ENCODE measurements at places on chromosomes 12 and 14. TPM values are rescaled to one million over a fixed set of nuclear protein-coding genes. Genes with fewer than 3 reads are reported as not detected.

DNA sequence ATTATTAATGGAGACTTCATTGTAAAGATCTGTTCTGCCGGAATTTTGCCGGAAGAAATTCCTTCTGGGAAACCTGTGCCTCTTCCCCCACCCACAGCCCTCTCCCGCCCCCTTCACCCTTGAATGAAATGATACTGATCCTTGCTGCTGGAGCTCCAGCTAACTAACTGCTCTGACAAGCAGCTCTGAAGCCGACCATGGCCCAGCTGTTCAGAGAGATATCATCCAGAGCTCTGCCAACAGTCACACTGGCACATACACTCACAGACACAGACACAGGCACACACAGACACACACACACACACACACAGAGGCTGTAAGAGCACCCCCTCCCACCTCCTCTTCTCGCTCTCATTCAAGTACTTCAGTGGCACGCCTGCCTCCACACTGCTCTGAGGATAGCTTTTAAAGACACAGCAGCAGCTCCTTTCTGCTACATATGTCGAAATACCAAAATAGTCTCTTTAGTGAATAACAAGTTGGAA, 88.6 kb downstream of the R3HDM2 start:
- H3K36me3 ChIP-seq, result peaks cover 10% of the 10 kb centered on the region
- no peak overlapping the region for H3K27ac ChIP-seq
- DNase-seq, result peak; percentile 20

- no peaks in the 10 kb centered on the region for H3K27me3 ChIP-seq
- H3K4me3 ChIP-seq, result no peak overlapping the region
- DNase-seq, result no peak
- no peak overlapping the region for H3K27ac ChIP-seq
- H3K4me1 ChIP-seq, result peaks cover 4% of the 10 kb centered on the region
Measured at GRCh38 chr12:99024191-99024590, 379.1 kb downstream of the APAF1 start.

DNA sequence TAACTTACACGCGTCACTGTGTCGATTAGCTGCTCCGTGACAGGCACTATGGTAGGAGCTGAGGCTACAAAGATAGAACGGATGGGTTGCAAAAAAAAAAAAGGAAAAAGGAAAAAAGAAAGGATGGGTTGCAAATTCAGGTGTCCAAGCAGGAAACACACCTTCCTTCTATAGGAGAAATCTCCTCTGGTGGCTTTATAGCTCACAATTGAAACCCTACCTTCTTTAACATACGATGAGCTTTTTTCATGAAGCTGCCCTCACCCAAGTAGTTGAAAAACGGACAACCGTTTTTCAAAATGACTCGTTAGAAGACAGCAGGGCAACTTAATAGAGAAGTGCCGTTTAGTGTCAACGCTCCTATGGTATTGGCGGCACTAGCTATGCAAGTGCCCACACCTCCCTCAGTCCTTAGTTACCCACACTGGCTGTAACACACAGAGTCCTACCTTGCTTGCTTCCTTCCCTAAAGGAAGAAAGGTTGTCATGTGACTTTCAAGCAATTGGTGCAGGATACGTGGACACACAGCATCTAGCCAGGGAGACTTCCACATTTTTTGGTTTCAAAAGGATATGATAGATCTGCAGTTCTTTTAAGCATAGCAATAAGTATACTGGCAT, 682 bp upstream of the TRIP11 start:
- peak overlapping the region; percentile 98 for H3K4me3 ChIP-seq
- peak overlapping the region; percentile 99 for H3K27ac ChIP-seq
- no peaks in the 10 kb centered on the region for H3K27me3 ChIP-seq
- H3K4me1 ChIP-seq, result peaks cover 40% of the 10 kb centered on the region
- H3K36me3 ChIP-seq, result no peaks in the 10 kb centered on the region

DNA sequence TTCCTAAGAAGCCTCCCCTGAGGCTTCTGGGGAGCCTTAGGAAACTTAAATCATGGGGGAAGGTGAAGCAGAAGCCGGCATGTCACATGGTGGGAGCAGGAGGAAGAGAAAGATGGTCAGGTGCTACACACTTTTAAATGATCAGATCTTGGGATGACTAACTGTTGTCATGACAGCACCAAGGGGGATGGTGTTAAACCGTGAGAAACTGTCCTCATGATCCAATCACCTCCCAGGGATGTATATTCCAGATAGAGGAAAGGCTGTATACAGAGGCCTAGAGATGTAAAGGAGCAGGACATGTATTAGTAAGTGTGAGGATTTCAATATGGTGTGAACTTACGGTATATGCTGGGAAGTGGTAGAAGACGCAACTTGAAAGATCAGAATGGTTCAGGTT, 121.1 kb downstream of the CAND1 start:
- H3K4me1 ChIP-seq, result peaks cover 11% of the 10 kb centered on the region
- no peaks in the 10 kb centered on the region for H3K27me3 ChIP-seq
- H3K27ac ChIP-seq, result no peak overlapping the region
- no peak overlapping the region for H3K4me3 ChIP-seq

DNA sequence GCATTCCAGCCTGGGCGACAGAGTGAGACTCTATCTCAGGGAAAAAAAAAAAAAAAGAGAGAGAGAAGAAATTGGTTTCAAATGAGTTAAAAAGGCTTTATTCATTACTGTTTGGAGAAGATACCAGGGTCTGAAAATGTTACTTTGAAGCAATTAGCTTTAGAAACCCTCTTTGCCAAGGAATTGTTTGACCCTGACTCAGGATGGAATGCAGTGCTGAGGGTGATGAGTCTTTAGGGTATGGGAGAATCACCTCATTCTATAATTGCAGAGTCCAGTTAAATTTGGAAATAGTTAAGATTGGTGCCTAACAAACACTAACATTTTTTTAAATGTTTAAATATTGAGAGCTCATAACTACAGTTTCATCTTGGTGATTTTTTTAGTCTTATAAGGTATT, 13.3 kb downstream of the RAP1B start:
- peaks cover 15% of the 10 kb centered on the region for H3K4me1 ChIP-seq
- no peak overlapping the region for H3K27ac ChIP-seq
- no peak for DNase-seq

DNA sequence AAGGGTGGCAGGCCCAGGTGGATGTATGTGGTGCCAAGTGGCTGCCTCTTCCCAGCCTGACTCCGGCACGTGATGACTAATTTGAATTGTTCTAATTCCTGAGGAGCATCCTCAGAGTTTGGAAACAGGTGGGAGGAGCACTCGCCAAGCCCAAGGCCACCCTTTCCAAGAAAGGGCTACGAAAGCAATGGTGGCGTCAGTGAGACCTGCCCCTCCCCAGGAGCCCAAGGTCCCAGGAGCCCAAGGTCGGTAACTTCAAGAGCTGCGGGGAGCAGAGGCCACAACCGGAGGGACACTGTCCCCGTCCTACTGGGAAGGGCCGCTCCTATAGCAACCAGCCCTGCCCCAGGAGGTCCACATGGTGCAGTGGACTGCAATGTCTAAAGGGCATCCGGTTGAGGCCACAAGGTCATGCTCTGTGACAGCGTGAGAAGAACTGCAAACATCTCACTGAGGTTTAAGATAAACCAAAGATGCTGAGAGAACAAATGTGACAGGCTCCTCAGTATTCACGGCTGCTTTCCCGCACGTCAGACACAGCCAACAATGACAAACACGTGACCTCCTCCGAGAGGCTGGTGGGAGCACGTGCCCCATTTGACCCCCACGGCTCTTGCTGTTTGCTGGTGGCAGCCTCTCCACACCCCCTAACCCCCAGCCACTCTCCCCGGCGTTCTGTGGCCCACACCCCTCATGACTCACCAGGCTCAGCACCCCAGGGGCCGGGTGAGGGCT, 79.6 kb downstream of the ITPK1 start:
- peak overlapping the region; percentile 77 for H3K4me3 ChIP-seq
- peak overlapping the region; percentile 97 for H3K27ac ChIP-seq
- H3K36me3 ChIP-seq, result no peaks in the 10 kb centered on the region
- DNase-seq, result peak; percentile 57
- H3K27me3 ChIP-seq, result peaks cover 29% of the 10 kb centered on the region

GRCh38 chr12:105831372-105831771, 307.4 kb downstream of the NUAK1 start:
- no peaks in the 10 kb centered on the region for H3K36me3 ChIP-seq
- no peak for DNase-seq
- peaks cover 8% of the 10 kb centered on the region for H3K4me1 ChIP-seq
- peak overlapping the region; percentile 23 for H3K27ac ChIP-seq

- no peak for DNase-seq
- no peak overlapping the region for H3K27ac ChIP-seq
- H3K4me1 ChIP-seq, result no peaks in the 10 kb centered on the region
- no peaks in the 10 kb centered on the region for H3K36me3 ChIP-seq
Measured at GRCh38 chr12:43241986-43242385, 310.0 kb downstream of the ADAMTS20 start.

DNA sequence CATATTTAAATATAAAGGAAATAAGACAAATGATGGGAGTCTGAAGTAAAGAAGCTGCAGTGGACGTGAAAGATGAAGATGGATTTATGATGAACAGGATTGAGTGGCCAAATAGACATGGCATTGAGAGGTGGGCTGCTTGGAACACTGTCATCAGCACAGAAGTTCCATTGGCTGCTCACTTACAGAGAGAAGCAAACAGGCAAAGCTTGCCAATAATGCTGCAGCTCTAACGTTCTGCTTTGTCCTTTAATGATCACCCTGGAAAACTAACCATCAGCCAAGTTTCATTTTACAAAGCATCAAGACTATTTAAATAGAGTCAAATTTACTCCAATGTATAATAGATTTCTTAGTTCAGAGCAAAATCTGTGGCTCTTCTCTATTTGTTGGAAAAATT, 721.4 kb downstream of the TMTC2 start:
- H3K4me1 ChIP-seq, result no peaks in the 10 kb centered on the region
- H3K27ac ChIP-seq, result no peak overlapping the region
- no peak overlapping the region for H3K4me3 ChIP-seq
- DNase-seq, result no peak
- H3K36me3 ChIP-seq, result no peaks in the 10 kb centered on the region

DNA sequence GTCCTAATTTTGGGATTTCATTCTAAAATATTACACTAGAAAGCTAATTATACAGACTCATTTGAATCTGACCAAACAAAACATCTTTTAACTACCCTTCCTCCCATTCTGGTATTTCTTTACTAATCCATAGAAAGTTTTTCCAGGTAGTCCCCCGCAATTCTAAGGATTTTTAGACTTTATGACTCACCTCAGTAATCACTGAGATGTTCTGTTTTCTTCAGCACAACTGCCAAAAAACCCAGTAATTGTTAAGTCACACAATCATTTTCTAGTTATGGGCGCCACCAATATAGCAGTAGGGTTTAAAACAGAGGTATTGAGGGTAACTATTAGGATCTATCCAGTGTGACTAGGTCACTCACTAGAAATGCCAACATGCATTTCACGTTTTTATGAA, 1.6 kb upstream of the ARID4A start:
- H3K36me3 ChIP-seq, result peaks cover 5% of the 10 kb centered on the region
- no peak for DNase-seq
- no peaks in the 10 kb centered on the region for H3K27me3 ChIP-seq
- peaks cover 25% of the 10 kb centered on the region for H3K4me1 ChIP-seq

DNA sequence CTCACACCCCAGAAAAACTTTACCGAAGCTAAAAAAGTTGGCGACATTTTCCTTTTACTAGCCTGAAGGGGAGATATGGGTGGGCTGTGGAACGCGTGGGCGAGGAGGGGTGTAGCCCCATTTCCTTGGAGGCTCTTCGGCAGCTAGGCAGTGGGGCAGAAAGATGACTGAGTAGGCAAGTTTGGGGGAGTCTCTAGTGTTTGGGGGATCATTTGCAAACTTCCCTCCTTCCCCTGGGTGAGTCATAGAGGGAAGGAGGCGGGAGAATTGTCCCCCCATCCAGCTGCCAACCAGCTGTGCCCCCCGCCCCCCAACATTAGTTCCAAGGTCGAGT, 2.3 kb downstream of the GLI1 start:
- no peak for DNase-seq
- peaks cover 36% of the 10 kb centered on the region for H3K4me1 ChIP-seq
- H3K36me3 ChIP-seq, result no peaks in the 10 kb centered on the region
- H3K4me3 ChIP-seq, result peak overlapping the region; percentile 88
- no peak overlapping the region for H3K27ac ChIP-seq

Gene TAS2R10
- total RNA-seq, result 1.2 TPM

Gene GYS2
- total RNA-seq, result not detected

Gene TEP1
- total RNA-seq, result 12.7 TPM

Gene FBXW8
- total RNA-seq, result 34.8 TPM

Gene WASHC3
- total RNA-seq, result 22.4 TPM

Gene RAD9B
- 0.23 TPM for total RNA-seq

Gene TAS2R19
- total RNA-seq, result 2.8 TPM

Gene KERA
- not detected for total RNA-seq

Gene GALNT4
- 4.7 TPM for total RNA-seq

Gene OAS2
- total RNA-seq, result not detected

Gene HOXC4
- 5.6 TPM for total RNA-seq

Gene ADAM21
- not detected for total RNA-seq

Gene CCDC197
- total RNA-seq, result not detected
